Right cardiac atrium (tissue), 5 donors: ENCODE measurements at places on chromosomes 6 and 20. TPM values are rescaled to one million over a fixed set of nuclear protein-coding genes. Genes with fewer than 3 reads are reported as not detected.

- DNase-seq, result no peak
These were observed 38.8 kb downstream of the HLA-F start for GRCh38 chr6:29762051-29762450.

DNA sequence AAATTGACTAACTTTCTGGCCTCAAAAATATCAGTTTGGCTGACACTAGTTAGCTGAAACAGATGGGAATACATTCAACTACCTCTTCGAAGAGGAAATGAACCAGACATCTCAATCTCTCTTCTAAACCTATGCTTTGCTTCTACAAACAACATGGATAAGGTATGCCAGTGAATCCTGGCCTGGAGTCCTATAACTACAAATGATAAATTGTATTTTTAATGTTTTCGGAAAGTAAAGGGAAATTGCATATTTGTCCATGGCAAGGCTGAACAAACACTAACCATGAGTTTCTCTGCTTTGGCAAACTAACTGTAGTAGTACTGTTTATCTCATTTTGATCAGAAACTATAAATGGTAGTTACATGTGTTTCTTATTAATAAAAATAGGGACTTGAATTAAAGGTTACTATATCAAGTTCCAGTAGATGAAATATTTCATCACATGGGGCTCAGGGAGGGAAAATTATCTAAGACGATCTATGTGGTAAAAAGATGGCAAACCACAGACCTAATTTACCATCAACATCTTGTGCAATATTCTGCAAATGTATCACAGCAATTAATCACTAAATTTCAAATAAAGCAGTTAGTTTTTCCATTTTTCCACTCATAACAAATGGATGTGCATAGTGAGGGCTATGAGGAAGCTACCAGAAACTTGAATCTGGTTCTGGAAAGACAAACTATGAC, 76.8 kb downstream of the COL12A1 start:
- no peak for DNase-seq

TCP11 gene
- not detected for total RNA-seq

DNA sequence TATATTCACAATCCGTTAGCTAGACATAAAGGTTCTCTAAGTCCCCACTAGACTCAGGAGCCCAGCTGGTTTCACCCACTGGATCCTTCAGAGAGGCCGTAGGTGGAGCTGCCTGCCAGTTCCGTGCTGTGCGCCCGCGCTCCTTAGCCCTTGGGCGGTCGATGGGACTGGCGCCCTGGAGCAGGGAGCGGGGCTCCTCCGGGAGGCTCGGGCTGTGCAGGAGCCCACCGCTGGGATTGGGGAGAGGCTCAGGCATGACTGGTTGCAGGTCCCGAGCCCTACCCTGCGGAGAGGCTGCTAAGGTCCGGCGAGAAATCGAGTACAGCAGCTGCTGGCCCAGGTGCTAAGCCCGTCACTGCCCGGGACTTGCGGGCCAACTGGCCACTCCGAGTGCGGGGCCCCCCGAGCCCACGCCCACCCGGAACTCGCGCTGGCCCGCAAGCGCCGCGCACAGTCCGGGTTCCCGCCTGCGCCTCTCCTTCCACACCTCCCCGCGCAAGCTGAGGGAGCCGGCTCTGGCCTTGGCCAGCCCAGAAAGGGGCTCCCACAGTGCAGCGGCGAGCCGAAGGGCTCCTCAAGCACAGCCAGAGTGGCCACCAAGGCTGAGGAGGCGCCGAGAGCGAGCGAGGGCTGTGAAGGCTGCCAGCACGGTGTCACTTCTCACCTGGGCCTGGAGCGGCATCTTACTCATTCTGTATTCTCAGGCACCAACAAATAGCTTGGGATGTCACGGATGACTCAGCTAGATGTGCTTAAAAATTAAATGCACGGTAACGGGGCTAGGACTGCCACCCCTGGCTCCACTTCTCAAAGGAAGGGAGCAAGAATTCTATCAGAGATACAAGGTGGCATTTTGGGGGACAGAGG, 44.1 kb downstream of the IRF4 start:
- DNase-seq, result no peak

PI3 gene
- total RNA-seq, result not detected

SYNCRIP gene
- 89.5 TPM for total RNA-seq

PTCHD4 gene
- 0.50 TPM for total RNA-seq

GRCh38 chr6:25288518-25288917, 9.3 kb downstream of the CARMIL1 start:
- DNase-seq, result no peak
